ENCODE measurements at places on chromosomes 1 and 21. TPM values are rescaled to one million over a fixed set of nuclear protein-coding genes. Genes with fewer than 3 reads are reported as not detected.

The KIF26B gene
- total RNA-seq, result 0.76 TPM

The AADACL4 gene
- not detected for total RNA-seq

The ZBTB8A gene
- total RNA-seq, result 6.1 TPM

The CCDC27 gene
- total RNA-seq, result 0.45 TPM

The CD1E gene
- not detected for total RNA-seq

The ST6GALNAC3 gene
- total RNA-seq, result 11.6 TPM

The PRR9 gene
- total RNA-seq, result not detected

The CELA2A gene
- not detected for total RNA-seq

The ANXA9 gene
- total RNA-seq, result 1.7 TPM

DNA sequence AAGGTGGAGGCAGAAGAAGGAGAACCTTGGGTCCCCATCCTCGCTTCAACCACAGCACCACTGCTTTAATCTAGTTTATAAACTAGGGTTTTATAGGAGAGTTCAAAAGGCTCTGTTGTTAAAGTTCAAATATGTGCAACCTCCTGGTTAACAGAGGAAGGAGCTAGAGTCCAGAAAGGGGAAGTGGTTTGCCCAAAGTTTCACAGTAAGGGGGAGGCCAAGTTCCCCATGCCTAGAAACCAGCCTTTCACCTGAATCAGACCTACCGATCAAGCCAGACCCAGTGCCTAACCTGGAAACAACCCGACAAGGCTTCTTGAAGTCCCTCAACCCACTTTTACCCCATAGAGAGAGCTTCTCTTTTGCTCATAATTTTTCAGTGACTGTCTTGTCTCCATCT is 106.5 kb downstream of the PLPP3 start:
- no peaks in the 10 kb centered on the region for H3K27me3 ChIP-seq
- no peak overlapping the region for H3K4me3 ChIP-seq
- no peak for DNase-seq
- H3K4me1 ChIP-seq, result peaks cover 4% of the 10 kb centered on the region

GRCh38 chr1:240086726-240087125 is 5.0 kb upstream of the FMN2 start:
- H3K27me3 ChIP-seq, result peaks cover 19% of the 10 kb centered on the region
- H3K36me3 ChIP-seq, result no peaks in the 10 kb centered on the region
- H3K4me3 ChIP-seq, result no peak overlapping the region
- no peak for DNase-seq
- H3K4me1 ChIP-seq, result peaks cover 18% of the 10 kb centered on the region

DNA sequence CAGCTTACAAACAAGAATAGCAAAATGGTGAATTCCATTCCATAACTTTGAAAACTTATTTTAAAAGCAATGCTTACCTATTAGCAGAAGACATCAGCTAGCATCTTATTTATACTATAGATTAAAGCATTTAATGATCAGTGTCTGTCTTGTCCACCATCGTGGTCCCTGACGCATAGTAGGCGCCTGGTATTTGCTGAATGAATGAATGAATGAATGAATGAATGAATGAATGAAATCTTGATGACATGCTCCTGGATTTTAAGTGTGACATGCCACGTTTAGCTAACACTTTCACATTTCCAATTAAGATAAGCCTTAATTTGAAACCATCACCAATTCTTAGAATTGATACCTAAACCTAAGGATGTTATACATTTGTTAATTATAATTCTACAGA is 39.9 kb downstream of the COP1 start:
- H3K36me3 ChIP-seq, result no peaks in the 10 kb centered on the region
- DNase-seq, result no peak
- H3K4me3 ChIP-seq, result no peak overlapping the region
- H3K27me3 ChIP-seq, result no peaks in the 10 kb centered on the region
- H3K27ac ChIP-seq, result no peak overlapping the region
- H3K4me1 ChIP-seq, result no peaks in the 10 kb centered on the region

DNA sequence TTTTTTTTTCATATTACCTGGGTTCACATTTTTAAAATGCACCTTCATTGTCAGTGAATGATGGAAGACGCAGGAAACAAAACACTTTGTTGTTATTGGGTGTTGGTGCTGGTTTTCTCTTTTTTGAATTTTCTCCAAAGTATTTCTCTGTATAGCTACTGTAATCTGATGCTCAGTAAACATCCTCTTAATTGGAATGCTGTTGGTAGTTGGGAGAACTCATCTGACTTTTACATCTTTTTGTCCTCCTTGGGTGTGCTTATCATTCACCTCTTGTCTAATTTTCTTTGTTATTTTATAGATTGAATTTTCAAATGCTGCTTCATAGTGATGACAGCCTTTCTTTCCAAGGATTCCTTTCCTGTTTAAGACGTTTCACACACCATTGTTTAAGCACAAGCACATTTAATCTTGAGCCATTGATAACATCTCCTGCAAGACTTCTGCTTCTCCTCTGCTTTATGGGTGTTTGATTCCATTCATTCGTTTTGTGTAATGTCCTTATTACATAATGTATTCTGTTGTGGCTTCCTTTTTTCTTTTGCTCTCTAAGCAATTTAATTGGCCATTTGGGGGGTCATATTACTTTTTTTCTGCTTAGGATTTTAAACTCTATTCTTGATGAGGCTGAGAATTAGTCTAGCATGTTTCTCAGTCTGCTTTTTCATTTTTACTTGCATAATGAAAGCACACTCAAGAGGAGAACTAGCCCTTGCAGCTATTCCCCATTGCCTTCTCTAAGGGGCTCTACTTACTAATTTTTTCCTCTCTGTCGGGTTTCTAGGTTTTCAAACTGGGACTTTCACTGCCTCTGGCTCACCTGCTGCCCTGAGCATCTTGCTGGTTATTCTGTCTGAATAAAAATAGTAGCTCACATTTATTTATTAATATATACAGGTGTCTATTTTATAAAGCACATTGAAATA is 42.0 kb upstream of the CD34 start:
- H3K27me3 ChIP-seq, result peaks cover 23% of the 10 kb centered on the region
- H3K4me3 ChIP-seq, result no peak overlapping the region
- no peak overlapping the region for H3K27ac ChIP-seq
- no peaks in the 10 kb centered on the region for H3K4me1 ChIP-seq
- no peaks in the 10 kb centered on the region for H3K36me3 ChIP-seq

GRCh38 chr1:201683397-201683796 is 144.5 kb downstream of the NAV1 start:
- no peak overlapping the region for H3K4me3 ChIP-seq
- H3K36me3 ChIP-seq, result no peaks in the 10 kb centered on the region
- no peaks in the 10 kb centered on the region for H3K27me3 ChIP-seq
- H3K27ac ChIP-seq, result no peak overlapping the region
- no peak for DNase-seq
- H3K4me1 ChIP-seq, result peaks cover 66% of the 10 kb centered on the region

- peak; percentile 92 for DNase-seq
- H3K36me3 ChIP-seq, result peaks cover 34% of the 10 kb centered on the region
- H3K4me3 ChIP-seq, result peak overlapping the region; percentile 83
These were observed 638 bp upstream of the TUFT1 start for GRCh38 chr1:151539321-151540020.

- no peaks in the 10 kb centered on the region for H3K36me3 ChIP-seq
- DNase-seq, result no peak
- no peaks in the 10 kb centered on the region for H3K27me3 ChIP-seq
- no peak within 1 kb of the TSS for H3K4me3 ChIP-seq
These were observed at the start of gene TSPAN1 for GRCh38 chr1:46174448-46175231. Gene TSPAN1 (plus strand): TSS chr1:46175087. CDS start chr1:46181108, 6,021 bp downstream.

GRCh38 chr21:28337315-28337714 is 655.4 kb downstream of the LTN1 start:
- DNase-seq, result peak; percentile 45
- no peaks in the 10 kb centered on the region for H3K27me3 ChIP-seq
- no peak overlapping the region for H3K27ac ChIP-seq
- no peaks in the 10 kb centered on the region for H3K36me3 ChIP-seq
- H3K4me3 ChIP-seq, result no peak overlapping the region

- H3K27me3 ChIP-seq, result no peaks in the 10 kb centered on the region
- no peaks in the 10 kb centered on the region for H3K36me3 ChIP-seq
- no peak for DNase-seq
- H3K4me1 ChIP-seq, result peaks cover 5% of the 10 kb centered on the region
These were observed 598.3 kb upstream of the ZP4 start for GRCh38 chr1:238489006-238489405.

DNA sequence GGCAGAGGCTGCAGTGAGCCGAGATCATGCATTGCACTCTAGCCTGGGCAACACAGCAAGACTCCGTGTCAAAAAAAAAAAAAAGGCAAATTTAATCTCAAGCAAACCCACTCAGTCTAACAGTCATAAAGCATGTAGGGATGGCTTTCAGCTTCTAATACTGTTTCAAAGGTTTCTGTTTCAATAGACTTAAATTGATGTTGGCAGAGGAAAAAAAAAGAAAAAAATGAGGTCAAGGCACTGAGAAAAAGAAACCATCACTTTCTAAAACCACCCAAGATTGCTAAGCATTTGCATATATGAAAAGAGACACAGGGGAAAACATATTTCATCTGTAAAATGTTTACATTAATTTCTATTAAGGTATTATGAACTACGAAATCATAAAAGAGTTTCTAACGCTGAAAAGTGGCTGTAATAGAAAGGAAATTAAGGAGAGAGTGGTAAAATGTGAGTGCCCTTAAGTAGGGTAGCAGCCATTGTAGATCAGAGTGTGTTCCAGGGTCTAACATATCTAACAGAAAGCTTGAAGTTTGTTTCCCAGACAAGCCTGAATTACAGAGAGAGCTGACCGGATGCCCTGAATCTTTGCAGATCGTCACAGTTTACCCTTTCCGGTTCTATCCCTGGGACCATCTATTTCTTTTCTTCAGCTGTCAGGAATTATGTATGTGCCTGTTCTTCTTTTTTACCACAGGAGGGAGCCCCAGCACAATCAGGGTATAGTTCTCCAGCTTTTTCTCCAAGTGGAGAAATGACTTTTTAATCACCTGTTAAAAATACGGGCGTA is 70.0 kb downstream of the PLD5 start:
- H3K4me3 ChIP-seq, result no peak overlapping the region
- peaks cover 52% of the 10 kb centered on the region for H3K4me1 ChIP-seq

- H3K27me3 ChIP-seq, result no peaks in the 10 kb centered on the region
- no peaks in the 10 kb centered on the region for H3K36me3 ChIP-seq
- H3K4me1 ChIP-seq, result no peaks in the 10 kb centered on the region
- no peak overlapping the region for H3K4me3 ChIP-seq
These were observed 131.8 kb downstream of the PDE4B start for GRCh38 chr1:65924471-65924870.

- H3K27ac ChIP-seq, result no peak overlapping the region
- peaks cover 11% of the 10 kb centered on the region for H3K4me1 ChIP-seq
- DNase-seq, result no peak
- H3K36me3 ChIP-seq, result no peaks in the 10 kb centered on the region
- H3K27me3 ChIP-seq, result no peaks in the 10 kb centered on the region
These were observed 1.4 kb downstream of the MAP1LC3C start for GRCh38 chr1:241997401-241997998.

DNA sequence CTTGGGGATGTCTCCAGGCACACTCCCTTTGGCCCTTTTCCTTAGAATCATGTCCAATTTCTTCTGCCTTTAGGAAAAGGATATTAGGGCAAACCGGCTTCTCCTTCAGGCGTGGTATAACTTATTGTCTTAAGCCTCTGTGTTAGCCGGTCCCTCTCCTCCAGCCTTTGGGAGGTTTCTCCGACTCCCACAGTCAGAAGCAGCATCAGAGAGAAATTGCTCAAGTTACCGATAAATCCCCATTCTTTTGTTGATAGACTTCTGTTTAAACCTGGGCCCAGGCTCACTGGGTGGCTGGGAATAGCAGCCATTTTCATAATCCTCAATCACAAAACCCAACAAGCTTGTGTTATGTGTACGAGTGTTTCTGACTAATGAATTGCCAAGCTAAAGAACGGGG is 85.4 kb upstream of the KAZN start:
- peaks cover 12% of the 10 kb centered on the region for H3K4me1 ChIP-seq
- DNase-seq, result no peak

DNA sequence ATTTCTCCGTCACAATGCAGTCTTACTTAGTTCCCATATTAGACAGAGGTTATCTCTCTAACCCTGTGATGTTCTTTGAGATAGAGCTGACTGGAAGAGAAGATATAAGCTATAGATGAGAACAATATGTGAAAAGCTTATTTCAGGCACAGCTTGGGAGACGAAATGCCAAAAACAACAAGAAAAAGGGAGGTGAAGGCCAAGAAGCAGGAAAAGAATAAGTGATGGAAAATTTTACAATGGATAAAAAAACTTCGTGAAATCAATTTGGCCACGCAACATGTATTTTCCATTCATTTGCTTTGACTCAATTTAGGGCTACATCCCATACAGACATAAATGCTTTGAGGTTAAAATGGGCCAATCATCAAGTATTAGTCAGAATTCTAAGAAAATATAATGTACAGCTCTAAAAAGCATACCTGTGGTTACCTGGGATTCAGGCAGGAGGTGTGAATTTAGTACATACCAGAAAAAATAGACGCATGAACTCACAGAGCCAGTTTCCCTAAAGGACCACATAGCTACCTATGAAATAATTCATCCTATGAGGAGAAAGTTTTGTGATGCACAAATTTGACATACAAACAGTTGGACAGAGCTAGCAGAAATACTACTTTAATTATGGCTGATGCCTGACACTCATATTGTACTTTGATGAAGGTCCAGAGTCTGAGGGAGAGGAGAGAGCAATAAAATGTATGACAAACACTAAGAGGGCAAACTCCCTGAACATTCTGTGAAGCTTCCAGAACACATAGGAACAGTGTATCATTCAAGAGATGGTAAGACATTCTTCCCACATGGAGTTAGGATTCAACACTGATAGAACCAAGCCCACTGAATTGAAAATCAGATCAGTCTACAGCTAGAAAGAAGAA is 12.1 kb downstream of the RGS1 start:
- no peaks in the 10 kb centered on the region for H3K36me3 ChIP-seq
- no peak for DNase-seq
- no peaks in the 10 kb centered on the region for H3K27me3 ChIP-seq
- H3K4me1 ChIP-seq, result no peaks in the 10 kb centered on the region
- no peak overlapping the region for H3K27ac ChIP-seq

DNA sequence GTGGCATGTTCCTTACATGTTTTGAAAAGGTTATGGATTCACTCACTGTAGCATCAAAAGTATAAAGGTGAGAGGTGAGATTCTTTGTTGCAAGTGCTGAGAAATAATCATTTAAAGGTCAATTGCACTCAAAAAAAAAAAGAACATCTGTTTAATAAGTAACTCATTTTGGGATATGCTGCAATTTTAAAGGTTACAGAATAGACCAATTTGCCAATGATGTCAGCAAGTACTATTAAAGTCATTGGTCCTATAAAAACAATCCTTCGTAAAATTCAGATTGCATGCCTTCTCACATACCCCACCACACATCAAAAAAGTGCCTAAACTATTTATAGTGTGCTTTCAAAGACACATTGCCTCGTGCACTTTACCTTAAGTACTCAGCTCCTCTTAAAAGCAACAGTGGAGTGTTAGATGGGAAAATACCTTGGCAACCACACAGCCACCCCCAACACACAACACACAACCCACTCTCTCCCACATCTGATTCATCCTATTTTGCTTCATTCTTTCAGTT is 218.2 kb upstream of the ADGRL2 start:
- no peak overlapping the region for H3K27ac ChIP-seq
- H3K36me3 ChIP-seq, result no peaks in the 10 kb centered on the region
- no peak overlapping the region for H3K4me3 ChIP-seq
- no peaks in the 10 kb centered on the region for H3K27me3 ChIP-seq
- DNase-seq, result no peak
- H3K4me1 ChIP-seq, result peaks cover 12% of the 10 kb centered on the region

GRCh38 chr1:29958271-29958670 is 721.9 kb downstream of the PTPRU start:
- H3K27ac ChIP-seq, result no peak overlapping the region
- H3K4me3 ChIP-seq, result no peak overlapping the region
- DNase-seq, result no peak
- no peaks in the 10 kb centered on the region for H3K4me1 ChIP-seq
- no peaks in the 10 kb centered on the region for H3K36me3 ChIP-seq

GRCh38 chr1:245419461-245419978 is 264.7 kb downstream of the KIF26B start:
- H3K27ac ChIP-seq, result no peak overlapping the region
- no peak overlapping the region for H3K4me3 ChIP-seq
- no peaks in the 10 kb centered on the region for H3K36me3 ChIP-seq
- H3K27me3 ChIP-seq, result no peaks in the 10 kb centered on the region
